HFFc6 (cell line): ENCODE measurements at places on chromosomes 13 and 19. TPM values are rescaled to one million over a fixed set of nuclear protein-coding genes. Genes with fewer than 3 reads are reported as not detected.

GRCh38 chr19:28446511-28446910 lies 766.4 kb downstream of the UQCRFS1 start:
- H3K4me3 ChIP-seq: no peak overlapping the region
- peaks cover 9% of the 10 kb centered on the region; the same call in 1 of the 2 replicates for H3K36me3 ChIP-seq
- H3K27ac ChIP-seq: no peak overlapping the region

- no peak overlapping the region for H3K27ac ChIP-seq
- peaks cover 43% of the 10 kb centered on the region for H3K4me1 ChIP-seq
- no peak for DNase-seq
- H3K27me3 ChIP-seq: no peaks in the 10 kb centered on the region
- peaks cover 8% of the 10 kb centered on the region; the same call in 1 of the 2 replicates for H3K36me3 ChIP-seq
- H3K4me3 ChIP-seq: no peak overlapping the region
Observed at GRCh38 chr19:46369817-46370216, 22.9 kb downstream of the PPP5C start.

- H3K36me3 ChIP-seq: no peaks in the 10 kb centered on the region
- H3K27me3 ChIP-seq: peaks cover 2% of the 10 kb centered on the region
- no peak overlapping the region for H3K4me3 ChIP-seq
- no peak for DNase-seq
- H3K27ac ChIP-seq: no peak overlapping the region
Observed at GRCh38 chr19:29896802-29897201, 45.2 kb upstream of the URI1 start.

CLDND2 gene
- total RNA-seq: 0.77 and 1.6 TPM in 2 replicates
